ENCODE measurements at places on chromosomes 6 and 20.
A peak's percentile ranks its signal among the peaks of the same experiment; 100 is the strongest.

- no peak for DNase-seq
Measured at GRCh38 chr6:118569498-118569897, 21.4 kb downstream of the PLN start.

GRCh38 chr6:88072462-88072861, 24.8 kb downstream of the SPACA1 start:
- DNase-seq, result no peak

- no peak for DNase-seq
Measured at GRCh38 chr6:5215799-5216198, 45.0 kb downstream of the LYRM4 start.

GRCh38 chr6:40336940-40337760, 250.0 kb downstream of the LRFN2 start:
- no peak for DNase-seq

DNA sequence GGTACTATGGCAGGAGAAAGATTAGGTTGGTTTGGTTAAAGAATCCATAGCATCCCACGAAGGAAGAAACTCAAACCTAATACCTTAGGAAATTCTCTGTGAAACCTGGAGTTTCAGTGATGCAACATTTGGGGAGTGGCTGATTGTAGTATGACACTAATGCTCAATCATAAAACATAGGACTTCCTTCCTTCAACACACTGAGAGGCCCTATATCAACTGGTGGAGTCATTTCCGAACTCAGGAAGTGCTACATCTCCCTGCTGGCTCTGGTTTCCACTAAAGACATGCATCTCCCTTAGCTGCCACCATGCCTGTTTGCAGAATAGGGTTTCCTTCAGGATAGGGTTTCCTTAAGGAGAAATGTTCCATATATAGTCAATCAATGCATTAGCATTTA, 5.2 kb upstream of the MANEA start:
- DNase-seq, result no peak

GRCh38 chr6:91428296-91428695, 841.4 kb upstream of the MAP3K7 start:
- DNase-seq, result no peak

DNA sequence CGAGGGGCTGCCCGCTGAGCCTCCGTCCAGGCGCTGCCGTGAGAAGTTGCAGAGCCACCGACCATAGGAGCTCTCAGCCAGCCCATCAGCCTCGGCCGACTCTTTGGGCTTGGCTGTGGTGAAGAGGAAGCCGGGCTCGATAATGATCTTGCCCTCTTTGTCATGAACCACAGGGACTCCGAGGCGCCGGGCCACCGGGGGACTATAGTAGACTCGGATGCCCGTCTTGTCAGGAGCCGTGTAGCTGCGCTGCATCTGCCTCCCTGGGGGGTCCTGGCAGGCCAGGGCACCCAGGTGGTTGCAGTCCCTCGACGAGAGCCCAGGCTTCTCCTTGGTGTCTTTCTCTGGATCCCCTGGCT, 20.5 kb upstream of the DSN1 start:
- DNase-seq, result no peak

- DNase-seq, result peak; percentile 52
Measured at GRCh38 chr6:119350202-119350951, 816 bp upstream of the MAN1A1 start.

- no peak for DNase-seq
Measured at GRCh38 chr6:109496036-109496772, 13.2 kb upstream of the ZBTB24 start.

GRCh38 chr20:20731000-20731944, 18.8 kb upstream of the RALGAPA2 start:
- DNase-seq, result no peak

DNA sequence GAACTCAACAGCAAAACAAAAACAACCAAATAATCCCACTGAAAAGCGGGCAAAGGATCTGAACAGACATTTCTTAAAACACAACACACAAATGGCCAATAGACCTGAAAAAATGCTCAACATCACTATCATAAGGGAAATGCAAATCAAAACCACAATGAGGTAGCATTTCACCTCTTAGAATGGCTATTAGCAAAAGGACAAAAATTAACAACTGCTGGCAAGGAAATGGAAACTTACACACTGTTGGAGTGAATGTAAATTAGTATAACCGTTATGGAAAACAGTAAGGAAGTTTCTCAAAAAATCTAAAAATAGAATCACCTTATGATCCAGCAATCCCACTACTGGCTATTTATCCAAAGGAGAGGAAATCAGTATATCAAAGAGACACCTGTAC, 20.9 kb downstream of the FAM8A1 start:
- DNase-seq, result no peak

- no peak for DNase-seq
Measured at GRCh38 chr6:124963416-124963785, 1.2 kb downstream of the RNF217 start.

DNA sequence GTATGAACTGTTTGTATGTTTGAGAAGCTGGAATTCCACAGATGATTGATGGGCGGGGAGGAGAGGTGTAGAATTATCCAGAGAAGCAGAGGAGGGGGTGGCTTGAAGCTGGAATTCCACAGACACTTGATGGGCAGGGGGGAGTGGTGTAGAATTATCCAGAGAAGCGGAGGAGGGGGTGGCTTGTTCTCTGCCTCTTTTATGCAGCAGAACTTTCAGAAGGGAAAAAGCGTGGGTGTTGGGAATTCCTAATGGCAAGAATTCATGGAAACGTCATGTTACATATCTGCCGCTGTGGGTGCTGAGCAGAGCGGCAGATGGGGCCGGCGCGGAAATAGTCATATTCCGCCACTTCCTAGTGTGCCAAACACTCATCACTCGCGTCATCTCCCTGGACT, 167.9 kb upstream of the KCNG1 start:
- DNase-seq, result no peak

DNA sequence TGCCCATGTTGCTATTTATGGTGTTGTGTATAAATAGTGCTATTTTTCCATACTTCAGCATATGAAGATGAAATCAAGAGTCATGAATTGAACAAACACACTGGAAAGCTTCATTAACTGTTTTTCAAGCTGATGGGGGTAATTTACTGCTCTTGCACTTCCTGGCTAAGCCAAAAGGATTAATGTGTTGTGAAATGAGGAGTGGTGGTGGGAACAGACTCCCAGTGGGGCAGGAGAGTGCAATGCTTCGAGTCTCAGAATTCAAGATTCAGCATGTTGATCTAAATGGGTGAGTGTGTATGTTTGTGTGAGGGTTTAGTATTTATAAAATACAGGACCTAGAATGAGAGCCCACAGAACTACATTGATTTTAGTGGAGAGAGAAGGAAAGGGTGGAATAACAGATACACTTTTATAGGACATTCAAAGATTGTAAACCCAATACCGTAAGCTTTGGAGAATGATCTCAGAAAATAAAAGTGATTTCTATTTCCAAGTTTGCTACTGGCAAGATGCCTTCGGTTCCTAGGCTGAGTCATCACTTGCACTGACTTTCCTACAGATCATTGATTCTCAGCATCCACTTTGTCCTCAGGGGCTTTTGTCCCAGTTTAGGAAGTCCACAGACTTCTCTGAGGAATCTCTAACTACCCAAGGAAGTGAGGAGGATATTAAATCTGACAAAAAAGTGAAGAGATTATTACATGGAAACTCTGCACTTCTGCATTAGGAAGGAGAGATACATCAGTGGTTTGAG, 303.6 kb downstream of the TRDN start:
- no peak for DNase-seq

- no peak for DNase-seq
Measured at GRCh38 chr20:23684261-23684660, 4.6 kb downstream of the CST4 start.

- no peak for DNase-seq
Measured at GRCh38 chr6:165404296-165404695, 94.9 kb upstream of the C6orf118 start.

GRCh38 chr6:45710304-45710821, 305.3 kb downstream of the CLIC5 start:
- peak; percentile 38 for DNase-seq

DNA sequence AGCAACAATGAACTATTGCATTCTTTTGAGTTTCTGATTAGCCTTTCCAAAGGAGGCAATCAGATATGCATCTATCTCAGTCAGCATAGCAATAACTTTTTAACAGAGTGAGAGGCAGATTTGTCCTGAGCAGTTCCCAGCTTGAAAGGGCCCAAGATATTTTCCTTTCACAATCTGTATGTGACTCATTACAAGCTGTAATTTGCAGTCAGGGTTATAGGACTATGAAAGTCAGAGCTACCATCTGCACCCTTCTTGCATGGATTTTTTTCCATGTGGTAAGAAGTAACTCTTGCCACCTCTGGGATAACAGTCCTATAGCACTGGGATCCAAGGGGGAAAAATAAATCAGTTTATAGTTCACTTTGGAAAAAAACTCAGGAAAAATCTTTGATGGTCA, 318.2 kb upstream of the RGS17 start:
- DNase-seq, result no peak

DNA sequence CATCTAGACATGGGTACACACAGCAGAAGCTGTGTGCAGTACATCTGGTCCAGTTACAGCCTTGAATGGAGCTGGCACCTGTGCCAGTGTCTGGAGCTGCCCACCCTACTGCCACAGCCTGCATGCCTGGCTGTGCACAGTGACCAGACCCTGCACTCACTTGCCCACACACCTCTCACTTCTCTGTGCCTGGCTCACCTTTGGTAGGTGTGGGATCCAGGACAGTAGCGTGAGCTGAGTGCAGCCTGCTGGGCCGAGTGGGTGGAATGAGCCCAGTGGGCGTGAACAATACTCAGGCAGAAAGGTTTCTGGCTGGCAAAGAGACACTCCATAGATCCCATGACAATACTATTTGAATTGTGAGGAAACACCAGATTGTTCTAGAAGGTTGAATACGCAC, 839.5 kb upstream of the FLRT3 start:
- DNase-seq, result no peak

- DNase-seq, result peak; percentile 83
Measured at GRCh38 chr6:2853769-2854395, 12.2 kb upstream of the SERPINB1 start.

DNA sequence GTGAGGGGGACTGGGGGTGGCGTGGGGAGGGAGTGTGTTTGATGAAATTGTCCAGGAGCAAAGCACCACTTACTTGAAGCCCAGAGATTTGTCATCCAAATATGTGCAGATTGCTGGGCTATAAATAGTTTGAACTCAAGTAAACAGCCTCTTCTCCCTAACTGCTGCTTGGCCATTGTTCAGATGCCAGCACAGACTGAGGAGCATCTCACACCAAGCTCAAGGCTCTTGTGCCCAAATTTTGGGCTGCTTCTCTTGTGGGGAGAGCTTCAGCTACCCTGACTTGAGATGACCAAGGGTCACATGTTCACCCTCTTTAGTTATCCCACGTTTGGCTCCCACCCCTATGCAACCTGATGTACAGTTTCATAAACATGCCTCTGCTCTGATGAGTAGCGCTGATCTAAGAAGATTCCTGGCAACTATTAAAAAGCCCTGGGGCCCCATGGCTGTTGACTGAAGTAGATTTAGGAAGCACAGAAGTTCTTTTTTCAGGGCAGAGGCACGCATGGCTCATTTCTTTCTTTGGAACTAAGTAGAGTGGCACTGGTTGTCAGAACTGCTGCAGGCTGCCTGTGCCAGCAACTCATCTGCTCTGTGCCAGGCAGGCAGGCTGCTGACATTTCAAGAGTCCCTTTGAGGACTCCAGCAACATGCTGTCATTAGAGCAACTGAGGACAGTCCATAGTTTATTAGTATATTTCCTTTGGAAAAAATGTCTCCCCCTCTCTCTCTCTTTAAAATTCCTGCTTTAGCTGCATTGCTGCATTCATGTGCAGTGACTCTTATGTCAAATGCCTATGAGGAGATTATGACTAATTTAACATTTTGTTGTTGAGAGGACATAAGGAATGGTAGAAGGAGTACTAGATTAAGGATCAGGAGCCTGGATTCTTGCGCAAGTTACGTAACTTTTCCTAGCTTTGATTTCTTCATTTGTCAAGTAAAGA, 9.6 kb upstream of the PKIG start:
- no peak for DNase-seq
